ENCODE measurements at places on chromosomes 12 and 14.

GRCh38 chr12:103348935-103349334, 146.8 kb downstream of the C12orf42 start:
- no peak for DNase-seq

- DNase-seq = no peak
These were observed 32.6 kb upstream of the LMNTD1 start for GRCh38 chr12:25585662-25586061.

GRCh38 chr14:101451166-101451565, 110.1 kb upstream of the DIO3 start:
- no peak for DNase-seq

DNA sequence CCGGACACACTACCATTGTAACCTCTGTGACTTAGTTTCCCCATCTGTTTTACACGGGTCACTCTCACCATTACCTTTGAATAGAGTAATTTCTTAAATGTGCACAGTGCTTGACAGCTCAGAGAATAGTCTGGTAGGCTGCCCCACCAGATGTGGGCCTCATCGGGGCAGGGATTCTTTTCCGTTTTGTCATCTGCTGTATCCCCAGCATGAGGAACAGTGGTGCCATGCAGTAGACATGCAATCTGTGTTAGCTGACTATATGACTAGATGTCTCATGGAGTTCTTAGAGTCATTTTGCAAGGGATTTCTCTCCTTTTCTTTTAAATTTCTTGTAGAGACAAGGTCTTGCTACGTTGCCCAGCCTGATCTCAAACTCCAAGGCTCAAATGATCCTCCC, 44.9 kb upstream of the PLEKHG3 start:
- DNase-seq = no peak

DNA sequence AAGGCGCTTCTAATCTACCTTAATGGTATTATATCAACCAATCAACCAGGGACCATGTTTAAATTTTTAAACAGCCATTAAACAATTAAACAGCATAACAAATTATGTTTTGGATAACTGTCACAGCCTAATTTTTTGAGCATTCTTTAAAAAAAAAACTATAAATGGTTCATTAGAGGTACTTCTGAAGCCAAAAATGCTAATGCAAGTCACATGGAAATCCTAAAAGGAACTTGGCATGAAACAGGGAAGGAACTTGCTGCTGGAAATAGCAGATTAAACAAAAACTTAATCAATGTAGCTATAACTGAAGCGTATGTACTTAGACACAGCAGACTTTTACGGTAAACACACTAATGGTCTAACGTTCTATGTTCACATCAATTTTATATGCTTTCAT, 190.2 kb upstream of the BTG1 start:
- DNase-seq = no peak

DNA sequence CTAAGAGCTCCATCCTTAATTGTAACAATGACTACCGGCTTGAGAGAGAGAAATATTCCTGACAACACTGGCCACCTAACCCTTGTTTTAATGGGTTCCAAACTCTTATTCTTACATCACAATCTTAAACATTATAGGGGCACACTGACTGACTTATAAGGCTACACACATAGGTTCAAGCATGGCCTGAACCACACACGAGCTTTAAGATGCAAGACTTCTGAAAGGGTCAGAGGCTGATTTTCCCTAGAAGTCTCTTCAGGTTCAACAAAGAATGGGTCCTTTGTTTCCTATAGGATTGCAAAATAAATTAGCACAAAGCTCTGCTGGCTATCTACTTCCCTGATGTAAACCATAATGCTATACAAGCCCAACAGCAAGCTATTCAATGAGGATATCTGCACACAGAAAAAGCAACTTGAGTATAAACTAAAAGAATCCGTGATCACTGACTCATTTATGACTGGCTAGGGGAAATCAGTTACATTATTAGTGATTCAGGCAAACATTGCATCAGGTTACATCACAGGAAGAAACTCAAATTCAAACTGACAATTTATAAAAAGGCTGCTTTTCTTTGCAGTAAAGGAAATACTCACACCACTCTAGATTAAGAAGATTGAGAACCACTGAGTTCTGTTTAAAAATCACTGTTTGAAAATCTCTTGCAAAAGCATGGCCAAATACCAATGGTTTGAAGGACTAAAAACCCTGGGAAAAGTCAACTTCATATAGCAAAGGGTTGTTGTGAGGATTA, 8.5 kb downstream of the BTG1 start:
- DNase-seq = no peak

DNA sequence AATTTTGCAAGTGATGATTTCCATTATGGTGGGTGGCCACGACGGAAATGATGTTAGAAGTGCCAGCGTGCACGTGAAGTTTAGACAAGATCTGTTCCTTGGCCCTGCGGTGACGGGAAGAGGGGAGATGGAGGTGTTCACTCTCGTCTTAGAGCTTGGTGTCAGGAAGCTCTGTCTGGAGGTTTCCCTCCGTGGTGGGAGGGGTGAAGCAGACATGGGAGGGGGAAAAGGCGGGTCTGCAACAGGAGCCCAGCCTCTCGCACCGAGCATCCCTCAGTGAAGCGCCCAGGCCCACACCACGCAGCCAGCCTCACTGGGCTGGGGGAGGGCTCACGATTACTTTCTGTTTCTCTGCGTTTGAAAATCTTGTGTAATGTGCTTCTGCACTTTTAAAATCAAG, 26.3 kb downstream of the EML1 start:
- no peak for DNase-seq

DNA sequence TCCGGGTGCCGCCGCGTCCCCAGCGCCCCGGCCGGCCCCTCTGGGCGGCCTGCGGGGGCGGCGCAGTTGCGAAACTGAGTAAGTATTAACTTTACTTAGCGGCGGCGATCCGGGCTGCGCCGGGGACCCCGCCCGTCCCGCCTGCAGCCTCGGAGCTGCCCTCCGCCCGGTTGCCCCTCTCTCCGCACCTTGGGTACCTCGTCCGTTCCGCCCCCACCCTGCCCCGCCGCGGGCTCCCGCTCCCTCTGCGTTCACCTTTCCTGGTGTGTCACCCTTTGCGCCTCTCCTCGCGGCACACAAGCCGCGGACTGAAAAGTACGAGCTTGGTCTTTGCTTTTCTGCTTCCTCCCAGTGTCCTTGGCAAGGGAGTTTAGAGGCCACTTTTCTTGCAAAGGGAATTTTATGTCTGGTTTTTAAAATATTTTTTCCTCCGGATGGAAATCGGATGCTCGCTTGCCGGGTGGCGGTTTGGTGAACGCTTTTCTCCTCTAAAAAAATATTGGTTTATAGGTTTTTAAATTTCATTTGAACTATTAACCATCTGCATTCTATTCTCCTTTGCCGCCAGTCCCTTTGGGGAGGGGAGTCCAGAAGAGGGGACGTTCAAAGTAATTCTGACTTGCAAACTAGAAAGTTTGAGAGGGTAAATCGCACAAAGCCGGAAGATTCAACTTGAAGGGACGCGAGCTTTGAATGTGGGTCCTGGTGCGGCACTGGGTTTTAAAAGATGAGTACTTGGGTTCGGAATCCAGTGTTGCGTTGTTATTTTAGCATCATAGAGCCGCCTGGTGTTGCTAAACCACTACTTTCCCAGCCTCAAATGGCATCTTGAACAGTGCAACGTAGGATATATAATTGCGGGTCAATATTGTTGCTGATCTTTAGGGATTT, 834 bp downstream of the RASSF8 start:
- no peak for DNase-seq

GRCh38 chr12:28222081-28222700, 31.9 kb downstream of the CCDC91 start:
- DNase-seq = peak; percentile 29

DNA sequence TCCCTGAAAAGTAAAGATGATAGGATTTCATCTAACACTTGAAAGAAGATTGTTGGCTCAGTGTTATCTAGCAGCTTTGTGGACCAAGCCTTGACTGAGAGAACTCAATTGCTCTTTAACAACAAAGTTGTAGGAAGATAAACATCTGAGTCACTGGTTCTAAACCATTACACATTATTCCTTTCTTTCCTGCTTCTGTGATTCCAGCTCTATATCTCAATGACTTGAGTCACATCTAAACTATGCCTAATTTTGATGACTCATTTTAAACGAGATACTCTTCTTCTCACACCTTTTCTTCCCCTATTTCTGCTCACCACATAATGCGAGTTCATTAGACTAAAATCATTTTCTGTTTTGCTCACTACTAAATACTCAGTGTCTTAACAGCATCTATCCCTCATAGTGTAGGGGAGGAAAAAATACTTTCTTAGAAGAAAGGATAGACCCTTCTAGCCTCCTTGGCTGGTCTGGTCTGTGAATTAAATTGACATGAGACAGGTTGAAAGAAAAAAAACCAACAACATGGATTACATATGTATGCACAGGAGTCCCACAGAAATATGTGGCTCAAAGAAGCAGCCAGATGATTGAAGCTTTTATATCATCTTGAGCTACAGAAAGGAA, 201.4 kb downstream of the C12orf50 start:
- no peak for DNase-seq

- no peak for DNase-seq
These were observed 257.8 kb upstream of the GARIN6 start for GRCh38 chr12:99389751-99390150.

- DNase-seq = no peak
These were observed 99.8 kb downstream of the METTL25 start for GRCh38 chr12:82458101-82458500.

DNA sequence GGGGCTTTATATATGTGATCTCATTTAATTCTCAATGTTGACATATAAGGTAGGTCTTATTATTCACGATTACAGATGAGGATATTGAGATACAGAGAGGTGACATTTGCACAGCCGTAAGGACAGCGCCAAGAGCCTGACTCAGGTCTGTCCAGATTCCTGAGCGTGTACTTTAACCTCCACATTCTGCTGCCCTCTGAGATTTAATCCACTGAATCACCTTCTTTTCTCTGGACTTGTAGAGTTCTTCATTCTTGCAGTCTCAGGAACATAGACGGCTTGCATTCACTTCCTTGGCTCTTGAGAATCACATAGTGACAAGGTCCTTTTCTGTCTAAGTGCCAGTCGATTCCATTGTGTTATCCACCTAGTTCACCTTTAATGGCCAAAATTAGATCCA, 141.0 kb upstream of the ARHGAP5 start:
- DNase-seq = no peak

DNA sequence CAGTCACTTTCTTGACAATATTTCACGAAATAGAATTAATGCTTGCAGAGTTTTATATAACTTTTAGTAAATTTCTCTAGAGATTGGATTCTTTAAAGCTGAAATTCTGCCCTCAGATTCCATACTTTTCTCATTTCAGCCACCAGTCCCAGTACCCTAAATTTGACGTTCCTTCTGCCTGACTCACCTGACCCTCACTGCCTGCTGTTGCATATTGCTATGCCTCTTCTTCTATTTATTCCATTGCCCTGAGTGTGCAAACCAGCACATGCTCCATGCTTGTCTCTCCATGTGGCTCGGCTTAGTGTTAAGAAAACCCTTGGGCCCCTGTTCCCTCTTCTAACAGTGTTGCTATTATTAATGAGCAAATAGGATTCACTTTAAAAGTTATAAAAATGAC, 533.3 kb downstream of the LRFN5 start:
- DNase-seq = no peak

GRCh38 chr14:82045339-82045738, 511.7 kb upstream of the SEL1L start:
- DNase-seq = no peak

- DNase-seq = no peak
These were observed 198.0 kb downstream of the CACNA1C start for GRCh38 chr12:2250797-2251196.

- DNase-seq = no peak
These were observed 16.1 kb upstream of the PRICKLE1 start for GRCh38 chr12:42605685-42606084.

DNA sequence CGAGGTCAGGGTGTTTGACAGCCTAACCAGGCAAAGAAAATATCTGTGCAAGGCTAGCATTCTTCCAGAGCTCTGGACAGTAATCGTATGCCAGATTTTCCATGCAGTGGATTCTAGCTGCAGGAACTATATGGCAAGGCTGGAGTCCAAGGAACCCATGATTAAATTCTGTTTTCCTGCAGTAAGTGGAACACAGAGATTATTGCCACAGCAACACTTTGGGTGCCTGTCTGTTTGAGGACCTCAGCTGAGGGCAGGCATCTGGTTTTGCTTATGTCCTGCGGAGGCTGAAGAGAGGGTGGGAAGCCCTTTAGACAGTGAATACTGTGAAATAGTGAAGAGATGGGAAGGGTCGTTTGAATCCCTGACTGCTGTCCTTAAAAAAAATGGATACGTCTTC, 104.4 kb downstream of the DAD1 start:
- DNase-seq = no peak

DNA sequence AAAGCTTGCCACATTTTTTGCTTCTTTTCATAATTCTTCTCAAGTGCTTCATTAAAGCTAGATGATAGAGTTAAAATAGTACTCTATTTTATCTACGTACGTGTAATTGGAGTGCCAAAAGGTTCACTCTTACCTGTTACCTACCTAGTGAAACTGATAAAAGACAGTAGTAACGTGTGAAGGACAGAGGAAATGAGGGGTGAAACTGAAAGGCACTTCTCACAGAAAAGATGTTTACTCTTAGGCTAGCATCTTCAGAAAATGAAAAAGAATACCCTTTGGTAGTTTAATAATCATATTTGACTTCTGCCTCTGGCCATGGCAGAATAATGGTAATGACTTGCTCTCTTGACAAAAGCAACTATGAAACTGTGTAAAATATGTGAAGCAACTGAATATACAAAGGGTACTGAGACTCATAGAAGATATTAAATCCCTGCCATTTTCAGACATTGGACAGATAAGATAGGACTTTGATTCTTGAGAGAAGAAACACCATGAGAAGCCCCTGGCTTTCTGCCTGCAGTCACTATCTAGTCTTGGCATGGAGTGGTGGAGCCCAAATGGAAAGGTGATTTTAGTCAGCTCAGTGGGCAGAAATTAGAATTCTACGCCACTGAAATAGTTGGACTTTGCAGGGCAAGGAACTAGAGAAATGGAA, 6.3 kb upstream of the EVL start:
- no peak for DNase-seq

DNA sequence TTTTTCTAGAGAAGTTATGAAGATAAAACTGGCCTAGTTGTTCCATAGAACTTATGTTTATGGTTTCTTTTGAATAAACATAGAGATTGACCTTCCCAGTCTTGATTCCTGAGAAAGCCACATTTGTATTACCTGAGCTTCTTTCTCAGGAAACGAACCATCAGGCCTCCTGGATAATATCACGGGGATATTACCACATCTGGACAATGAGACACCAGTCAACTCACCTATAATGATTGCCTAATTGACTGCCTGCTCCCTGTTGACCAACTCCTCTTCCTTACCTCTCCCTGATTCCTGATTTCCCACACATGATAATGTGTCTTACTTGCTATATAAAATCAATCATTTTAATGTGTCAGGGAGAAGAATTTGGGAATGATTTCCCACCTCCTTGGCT, 822.7 kb downstream of the LRFN5 start:
- no peak for DNase-seq
